ENCODE measurements at places on chromosomes 3 and 15. TPM values are rescaled to one million over a fixed set of nuclear protein-coding genes. Genes with fewer than 3 reads are reported as not detected.

The THRB gene
- total RNA-seq: 46.1 TPM

The SLC33A1 gene
- 55.8 TPM for total RNA-seq

The TMEM207 gene
- total RNA-seq: not detected

The SGO1 gene
- 0.99 TPM for total RNA-seq

The SRGAP3 gene
- 5.4 TPM for total RNA-seq

The POC1A gene
- 5.0 TPM for total RNA-seq

The ATP13A3 gene
- 588 TPM for total RNA-seq

DNA sequence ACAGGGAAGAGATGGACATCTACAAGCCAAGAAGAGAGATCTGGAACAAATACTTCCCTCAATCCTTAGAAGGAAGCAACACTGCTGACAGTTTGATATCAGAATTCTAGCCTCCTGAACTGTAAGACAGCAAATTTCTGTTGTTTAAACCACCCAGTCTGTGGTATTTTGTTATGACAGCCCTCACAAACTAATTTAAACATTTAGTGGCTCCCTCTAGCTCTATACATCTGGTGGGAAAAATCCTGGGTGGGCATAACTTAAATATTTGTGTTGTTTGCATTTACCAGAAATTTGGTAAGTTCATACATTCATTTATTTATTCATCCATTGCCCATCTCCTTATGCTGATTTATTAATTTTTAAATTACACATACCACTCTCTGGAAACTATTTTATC lies 62.5 kb upstream of the GSK3B start:
- DNase-seq: no peak

DNA sequence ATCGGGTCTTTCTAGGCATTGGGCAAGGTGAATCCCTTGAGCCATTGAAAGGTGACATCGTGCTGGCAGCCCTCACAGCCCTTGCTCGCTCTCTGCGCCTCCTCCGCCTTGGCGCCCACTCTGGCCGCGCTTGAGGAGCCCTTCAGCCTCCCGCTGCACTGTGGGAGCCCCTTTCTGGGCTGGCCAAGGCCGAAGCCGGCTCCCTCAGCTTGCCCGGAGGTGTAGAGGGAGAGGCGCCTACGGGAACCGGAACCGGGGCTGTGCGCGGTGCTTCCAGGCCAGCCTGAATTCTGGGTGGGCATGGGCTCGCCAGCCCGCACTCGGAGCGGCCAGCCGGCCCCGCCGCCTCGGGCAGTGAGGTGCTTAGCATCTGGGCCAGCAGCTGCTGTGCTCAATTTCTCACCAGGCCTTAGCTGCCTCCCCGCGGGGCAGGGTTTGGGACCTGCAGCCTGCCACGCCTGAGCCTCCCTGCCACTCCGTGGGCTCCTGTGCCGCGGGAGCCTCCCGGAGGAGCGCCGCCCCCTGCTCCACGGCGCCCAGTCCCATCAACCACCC lies 35.4 kb upstream of the INO80 start:
- DNase-seq: no peak

DNA sequence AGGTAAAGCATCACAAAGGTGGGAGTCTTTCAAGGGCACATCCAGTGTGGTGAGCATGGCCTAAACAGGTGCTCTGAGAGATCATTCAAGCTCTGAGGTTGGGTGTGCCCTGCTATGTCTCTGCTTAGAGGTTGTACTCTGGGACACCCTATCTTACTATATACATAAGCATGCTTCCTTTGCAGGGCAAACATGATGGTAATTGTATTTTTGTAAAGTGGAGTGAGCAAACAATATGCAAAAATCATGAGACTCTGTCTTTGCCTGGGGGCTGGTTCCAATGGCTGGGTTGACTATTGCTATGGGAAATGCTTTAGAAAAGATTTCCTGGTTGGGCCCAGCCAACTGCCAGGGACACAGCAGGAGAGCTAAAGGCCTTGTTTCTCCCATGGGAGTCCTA lies 315.1 kb upstream of the TLE3 start:
- peak; percentile 83 for DNase-seq

- DNase-seq: no peak
Observed at GRCh38 chr15:62887113-62887570, 155.4 kb upstream of the TPM1 start.

DNA sequence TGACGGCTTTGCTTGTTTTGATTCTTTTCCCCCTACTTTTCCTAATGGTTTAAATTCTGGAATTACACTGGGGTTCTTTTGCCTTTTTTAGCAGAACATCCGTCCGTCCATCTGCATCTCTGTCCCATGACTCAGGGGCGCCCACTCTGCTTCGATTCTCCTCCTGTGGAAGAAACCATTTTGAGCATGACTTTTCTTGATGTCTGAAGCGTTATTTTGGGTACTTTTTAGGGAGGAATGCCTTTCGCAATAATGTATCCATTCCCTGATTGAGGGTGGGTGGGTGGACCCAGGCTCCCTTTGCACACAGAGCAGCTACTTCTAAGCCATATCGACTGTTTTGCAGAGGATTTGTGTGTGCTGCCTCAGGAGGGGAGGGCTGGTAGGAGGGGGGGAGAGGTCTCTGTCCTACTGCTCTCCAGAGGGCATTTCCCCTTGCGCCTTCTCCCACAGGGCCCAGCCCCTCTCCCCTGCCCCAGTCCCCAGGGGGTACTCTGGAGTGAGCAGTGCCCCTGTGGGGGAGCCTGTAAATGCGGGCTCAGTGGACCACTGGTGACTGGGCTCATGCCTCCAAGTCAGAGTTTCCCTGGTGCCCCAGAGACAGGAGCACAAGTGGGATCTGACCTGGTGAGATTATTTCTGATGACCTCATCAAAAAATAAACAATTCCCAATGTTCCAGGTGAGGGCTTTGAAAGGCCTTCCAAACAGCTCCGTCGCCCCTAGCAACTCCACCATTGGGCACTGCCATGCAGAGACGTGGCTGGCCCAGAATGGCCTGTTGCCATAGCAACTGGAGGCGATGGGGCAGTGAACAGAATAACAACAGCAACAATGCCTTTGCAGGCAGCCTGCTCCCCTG lies 19.5 kb upstream of the BSN start:
- peak; percentile 69 for DNase-seq

DNA sequence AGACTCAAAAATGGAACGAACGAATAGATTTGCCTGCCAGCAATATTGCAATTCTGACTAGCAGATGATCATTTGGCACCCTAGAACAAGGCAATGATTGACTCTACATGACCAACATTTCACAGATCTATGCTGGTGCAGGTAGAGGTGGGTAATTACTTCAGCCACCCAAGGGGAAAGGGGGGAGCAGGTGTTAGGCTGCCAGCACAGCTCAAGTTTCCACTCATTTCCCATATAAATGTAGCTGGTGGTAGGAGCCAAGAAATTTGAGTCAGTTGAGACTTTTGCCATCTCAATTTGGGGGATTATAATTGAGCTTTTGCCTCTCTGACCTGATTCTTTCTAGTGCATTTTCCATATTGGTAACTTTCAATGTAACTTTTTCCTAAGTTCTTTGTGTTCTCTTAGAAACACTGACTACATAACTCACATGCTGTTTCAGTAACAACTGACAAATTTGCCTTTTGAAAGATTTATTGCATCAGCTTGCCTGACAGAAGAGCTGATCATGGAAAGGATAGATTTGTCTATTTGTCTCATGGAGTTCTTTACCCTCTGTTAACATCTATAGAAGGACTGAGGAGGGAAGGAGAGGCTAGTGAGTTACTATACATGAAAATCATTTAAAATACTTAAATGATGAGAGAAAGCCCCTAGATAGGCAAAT lies 902.5 kb downstream of the ZPLD1 start:
- no peak for DNase-seq

DNA sequence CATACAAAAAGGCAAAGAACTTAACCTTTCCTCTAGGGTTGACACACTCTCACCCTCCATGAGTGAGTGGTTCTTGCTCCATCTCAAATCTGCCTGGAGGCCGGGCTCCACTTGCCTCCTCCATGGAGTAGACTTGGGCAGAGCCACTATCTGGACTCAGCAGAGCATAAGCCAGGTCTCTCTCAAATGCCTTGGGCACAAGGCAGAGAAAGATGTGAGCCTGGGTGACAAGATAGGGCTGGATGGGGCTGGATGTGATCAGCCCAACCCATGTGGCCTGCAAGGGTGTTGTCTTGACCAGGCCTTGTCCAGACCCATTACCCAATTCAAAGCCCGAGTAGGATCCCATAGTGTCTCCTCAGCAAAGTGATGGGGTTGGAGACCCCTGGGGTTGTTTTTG lies 4.2 kb upstream of the RPL29 start:
- no peak for DNase-seq

DNA sequence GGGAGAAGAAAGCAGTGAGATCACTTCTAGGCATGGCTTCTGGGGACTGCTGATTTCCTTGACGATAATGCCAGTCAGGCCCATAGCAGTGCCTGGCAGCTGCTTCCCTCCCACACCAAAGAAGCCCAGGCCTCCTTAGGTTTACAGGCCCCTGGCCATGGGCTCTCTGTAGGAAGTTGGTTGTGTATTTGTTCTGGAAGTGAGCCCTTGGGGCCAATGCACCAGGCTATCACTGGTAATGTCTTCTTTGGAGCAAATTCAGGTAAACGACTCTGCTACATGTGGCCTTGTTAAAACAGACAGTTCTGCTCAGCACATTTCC lies 89.3 kb downstream of the CCNL1 start:
- no peak for DNase-seq

DNA sequence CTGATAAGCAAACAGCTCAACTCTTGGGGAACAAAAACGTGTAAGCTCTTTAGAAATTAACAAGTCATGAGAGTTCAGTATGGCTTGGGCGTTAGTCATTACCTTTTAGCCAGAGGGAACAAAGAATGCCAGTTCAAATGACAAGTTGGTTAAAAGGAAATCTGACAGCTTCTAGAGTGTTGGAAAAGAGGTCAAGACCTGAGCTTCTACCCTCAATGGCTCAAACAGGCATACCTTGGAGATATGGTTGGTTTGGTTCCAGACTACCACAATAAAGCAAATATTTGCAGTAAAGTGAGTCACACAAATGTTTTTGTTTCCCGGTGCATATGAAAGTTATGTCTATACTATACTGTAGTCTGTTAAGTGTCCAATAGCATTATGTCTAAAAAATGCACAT lies 136.1 kb downstream of the CACNA1D start:
- DNase-seq: peak; percentile 75

- no peak for DNase-seq
Observed at GRCh38 chr15:71084264-71084663, 31.0 kb upstream of the THSD4 start.

DNA sequence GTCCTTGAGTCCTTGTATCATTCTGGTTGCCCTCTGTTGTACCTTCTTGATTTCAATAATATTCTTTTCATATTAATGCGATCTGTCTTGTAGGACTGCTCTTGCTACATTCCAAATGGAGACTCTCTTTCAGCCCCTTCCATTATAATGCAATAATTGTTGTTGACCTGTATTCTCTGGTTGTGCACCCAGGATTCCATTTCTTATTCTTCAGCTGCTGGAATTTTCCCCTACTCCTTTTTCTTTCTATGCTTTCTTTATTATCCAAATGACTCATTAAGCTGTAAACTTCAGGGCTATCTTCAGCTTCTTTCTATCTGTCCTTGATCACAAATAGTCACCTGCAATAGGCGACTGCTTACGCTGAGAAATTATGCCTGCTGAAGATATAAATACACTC lies 321.5 kb downstream of the SATB1 start:
- DNase-seq: no peak

- peak; percentile 22 for DNase-seq
Observed at GRCh38 chr3:127953091-127954035, 38.3 kb downstream of the KBTBD12 start.

DNA sequence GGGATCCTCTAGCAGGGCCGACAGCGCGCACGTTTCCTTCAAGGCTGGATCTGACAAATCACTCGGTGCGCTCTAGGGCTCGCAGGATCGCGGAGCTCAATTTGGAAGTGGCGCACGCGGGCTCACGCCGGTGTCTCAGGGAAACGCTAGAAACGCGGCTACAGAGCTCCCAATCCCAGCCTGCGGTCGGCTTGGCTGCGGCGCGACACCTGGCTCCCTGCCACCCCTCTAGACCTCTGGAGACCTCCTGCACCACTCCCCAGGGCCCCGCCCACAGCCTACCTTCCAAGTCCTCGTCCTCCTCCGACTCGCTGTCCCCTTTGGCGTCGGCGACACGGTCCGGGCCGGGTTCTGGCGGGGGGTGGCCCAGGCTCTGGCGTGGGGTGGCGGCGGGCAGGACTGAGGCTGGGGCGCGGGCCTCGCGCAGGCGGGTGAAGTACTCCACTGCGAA lies 596 bp downstream of the PRKAR2A start:
- DNase-seq: peak; percentile 40

GRCh38 chr15:27238209-27238608 lies 267.2 kb downstream of the GABRG3 start:
- DNase-seq: no peak

- DNase-seq: peak; percentile 46
Observed at GRCh38 chr3:82293867-82294266, 532.4 kb upstream of the GBE1 start.

DNA sequence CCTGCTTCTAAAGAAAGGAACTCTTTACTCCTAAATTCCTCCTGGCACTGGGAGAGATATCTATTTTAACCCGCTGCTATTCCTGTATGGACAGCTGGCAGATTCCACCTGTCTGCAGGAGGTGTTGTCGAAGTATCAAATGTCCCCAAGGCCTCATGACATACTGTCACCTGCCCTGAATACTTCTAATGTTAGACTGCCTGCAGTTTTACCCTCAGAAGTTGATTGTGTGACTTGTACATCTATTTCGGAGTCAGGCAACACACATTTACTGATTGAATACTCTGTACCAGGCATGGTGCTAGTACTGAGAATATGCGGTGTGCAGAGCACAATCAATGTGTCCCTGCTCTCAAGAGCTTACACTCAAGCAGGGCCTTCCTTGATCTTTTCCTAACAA lies 38.6 kb downstream of the PDZRN3 start:
- DNase-seq: no peak

DNA sequence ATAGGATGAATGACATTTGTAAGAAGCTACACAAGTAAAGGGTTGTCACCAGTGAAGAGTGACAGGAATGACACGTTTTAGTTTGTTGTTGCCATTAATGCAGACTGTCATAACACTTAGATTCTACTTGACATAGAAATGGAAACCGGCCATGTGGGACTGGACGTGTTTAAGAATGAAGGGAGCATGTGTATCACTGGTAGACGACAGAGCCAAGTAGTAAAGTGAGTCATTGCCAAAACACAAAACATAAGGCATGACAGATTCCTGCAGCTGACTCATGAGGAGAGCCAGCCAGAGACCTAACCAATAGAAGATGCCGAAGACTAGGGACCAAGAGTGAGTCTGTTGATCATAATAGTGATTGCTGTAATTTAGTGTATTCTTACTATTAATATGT lies 106.2 kb upstream of the PLAAT1 start:
- peak; percentile 71 for DNase-seq

DNA sequence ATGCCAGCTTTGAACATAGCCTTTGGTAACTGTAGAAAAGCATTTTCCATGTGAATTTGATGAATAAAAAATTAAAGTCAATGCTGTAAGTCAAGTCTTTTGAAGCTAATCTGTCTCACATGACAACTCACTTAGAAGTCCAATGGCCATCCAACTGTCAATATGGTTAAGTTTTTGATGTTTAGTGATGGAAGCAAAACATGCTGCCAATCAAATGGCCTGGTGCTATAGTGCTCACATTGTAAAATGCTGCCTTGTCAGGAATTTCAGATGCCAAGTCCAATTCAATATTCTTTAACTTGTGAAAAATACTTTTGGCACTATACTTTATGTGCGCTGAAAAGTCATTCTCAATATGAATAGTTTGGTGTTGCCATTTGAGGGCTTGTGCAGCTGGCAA lies 1361.8 kb upstream of the ALCAM start:
- no peak for DNase-seq

- DNase-seq: peak; percentile 73
Observed at GRCh38 chr3:113051302-113051711, 60.5 kb downstream of the GTPBP8 start.

GRCh38 chr3:10262027-10262426 lies 13.8 kb downstream of the TATDN2 start:
- no peak for DNase-seq
